Fibroblast of lung (primary cell): ENCODE measurements at places on chromosomes 12 and 14.

DNA sequence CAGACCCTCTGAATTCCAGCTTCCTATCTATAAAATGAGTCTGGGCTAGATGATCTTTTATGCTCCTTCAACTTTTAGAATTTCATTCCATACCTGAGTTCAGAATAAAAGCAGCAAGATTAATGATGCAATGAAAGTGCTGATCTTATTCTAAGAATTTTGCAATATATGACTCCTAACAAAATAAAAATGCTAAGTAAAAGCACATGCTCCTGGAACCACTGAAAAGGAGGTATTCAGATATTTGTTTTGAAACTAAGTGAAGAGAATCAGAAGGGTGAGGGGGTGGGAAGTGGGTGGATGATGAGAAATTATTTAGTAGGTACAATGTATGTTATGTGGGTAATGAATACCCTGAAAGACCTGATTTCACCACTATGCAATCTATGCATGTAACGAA lies 216.6 kb downstream of the PTPRO start:
- no peak for DNase-seq

- no peak for DNase-seq
Observed at GRCh38 chr12:66050610-66051009, 79.9 kb downstream of the LLPH start.

GRCh38 chr12:57476993-57477709 lies 2.5 kb downstream of the ARHGAP9 start:
- DNase-seq = no peak

DNA sequence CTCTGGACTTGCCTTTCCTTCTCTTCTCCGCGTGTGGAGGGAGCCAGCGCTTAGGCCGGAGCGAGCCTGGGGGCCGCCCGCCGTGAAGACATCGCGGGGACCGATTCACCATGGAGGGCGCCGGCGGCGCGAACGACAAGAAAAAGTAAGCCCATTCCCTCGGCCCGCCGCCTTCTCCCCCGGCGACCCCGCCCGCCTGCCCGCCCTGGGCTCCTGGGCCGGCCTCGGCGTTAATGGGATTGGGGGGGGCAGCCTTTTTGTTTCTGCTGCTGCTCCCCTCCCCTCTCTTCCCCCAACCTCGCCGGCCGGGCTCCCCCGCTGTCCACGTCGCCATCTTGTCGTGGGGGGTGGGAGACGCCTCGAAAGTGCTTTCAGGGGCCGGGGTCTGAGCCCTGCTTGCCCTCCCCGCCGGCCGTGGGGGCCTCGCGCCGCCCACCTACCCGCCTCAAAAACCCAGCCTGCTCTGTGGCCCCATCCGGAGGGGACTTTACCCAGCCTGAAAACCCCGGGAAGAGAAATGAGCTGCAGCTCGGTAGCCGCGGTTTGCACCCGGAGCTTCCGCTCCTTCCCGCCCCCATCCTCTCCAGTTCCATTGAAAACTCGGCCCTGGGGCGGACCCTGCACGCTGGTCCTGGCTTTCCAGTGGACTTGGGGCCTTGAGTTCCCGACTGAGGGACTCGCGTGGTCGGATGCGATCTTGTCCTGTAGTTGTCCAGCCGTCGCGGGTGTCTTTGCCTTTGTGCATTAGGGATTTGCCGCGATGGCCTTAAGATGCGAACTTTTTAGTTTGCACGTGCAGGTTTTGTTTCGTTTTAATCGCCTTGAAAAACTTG lies 598 bp downstream of the HIF1A start:
- DNase-seq = peak; percentile 59

GRCh38 chr12:108806346-108806745 lies 51.0 kb downstream of the SSH1 start:
- DNase-seq = no peak

GRCh38 chr14:92507174-92507768 lies 6.3 kb upstream of the RIN3 start:
- no peak for DNase-seq
